ENCODE measurements at places on chromosomes 16 and 17. TPM values are rescaled to one million over a fixed set of nuclear protein-coding genes. Genes with fewer than 3 reads are reported as not detected.
A peak's percentile ranks its signal among the peaks of the same experiment; 100 is the strongest.

TBX6 gene
- 1.4 TPM for polyA plus RNA-seq

DNA sequence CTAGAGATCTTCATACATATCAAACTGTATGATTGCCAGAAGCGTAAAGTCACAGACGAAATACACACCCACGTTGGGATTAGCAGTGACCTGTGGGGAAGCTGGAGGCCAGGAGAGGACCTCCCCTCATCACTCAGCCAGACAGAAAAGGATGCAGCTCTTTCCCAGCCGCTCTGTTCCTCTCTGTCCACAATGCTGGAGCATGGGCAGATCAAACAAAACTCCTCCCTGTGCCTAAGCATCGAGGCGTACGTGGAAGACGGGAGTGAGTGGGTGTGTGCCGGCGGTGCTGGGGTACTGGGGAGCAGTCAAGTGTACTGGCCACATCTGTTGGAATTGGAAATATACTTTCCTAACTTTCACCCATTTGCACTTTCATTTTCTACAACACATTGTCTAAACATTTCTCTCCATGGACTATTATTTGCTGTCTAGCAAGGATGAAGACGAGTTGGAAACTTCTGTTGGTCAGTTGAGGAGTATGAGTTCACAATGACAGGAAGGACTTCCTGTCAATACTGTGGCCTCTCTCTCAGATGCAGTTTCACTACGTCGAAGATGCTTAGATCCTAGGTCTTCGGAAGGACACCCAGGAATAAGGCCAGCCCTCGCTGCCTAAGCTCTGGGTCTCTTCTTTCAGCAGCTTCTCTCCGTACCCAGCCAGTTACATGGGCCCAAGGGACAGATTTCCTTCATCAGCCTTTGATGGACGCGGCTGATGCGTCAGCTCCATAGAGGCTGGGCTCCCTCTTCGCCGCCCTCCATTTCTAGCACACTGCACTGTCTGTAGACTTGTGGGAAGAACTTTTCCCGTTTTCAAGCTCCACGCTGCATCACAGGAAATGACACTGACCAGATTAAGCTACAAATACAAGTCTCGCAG, 30.6 kb upstream of the ENDOV start:
- peaks cover 88% of the 10 kb centered on the region for H3K36me3 ChIP-seq
- H3K27ac ChIP-seq, result no peak overlapping the region
- no peaks in the 10 kb centered on the region for H3K4me1 ChIP-seq
- no peaks in the 10 kb centered on the region for H3K27me3 ChIP-seq
- DNase-seq, result no peak
- H3K4me3 ChIP-seq, result no peak overlapping the region

DNA sequence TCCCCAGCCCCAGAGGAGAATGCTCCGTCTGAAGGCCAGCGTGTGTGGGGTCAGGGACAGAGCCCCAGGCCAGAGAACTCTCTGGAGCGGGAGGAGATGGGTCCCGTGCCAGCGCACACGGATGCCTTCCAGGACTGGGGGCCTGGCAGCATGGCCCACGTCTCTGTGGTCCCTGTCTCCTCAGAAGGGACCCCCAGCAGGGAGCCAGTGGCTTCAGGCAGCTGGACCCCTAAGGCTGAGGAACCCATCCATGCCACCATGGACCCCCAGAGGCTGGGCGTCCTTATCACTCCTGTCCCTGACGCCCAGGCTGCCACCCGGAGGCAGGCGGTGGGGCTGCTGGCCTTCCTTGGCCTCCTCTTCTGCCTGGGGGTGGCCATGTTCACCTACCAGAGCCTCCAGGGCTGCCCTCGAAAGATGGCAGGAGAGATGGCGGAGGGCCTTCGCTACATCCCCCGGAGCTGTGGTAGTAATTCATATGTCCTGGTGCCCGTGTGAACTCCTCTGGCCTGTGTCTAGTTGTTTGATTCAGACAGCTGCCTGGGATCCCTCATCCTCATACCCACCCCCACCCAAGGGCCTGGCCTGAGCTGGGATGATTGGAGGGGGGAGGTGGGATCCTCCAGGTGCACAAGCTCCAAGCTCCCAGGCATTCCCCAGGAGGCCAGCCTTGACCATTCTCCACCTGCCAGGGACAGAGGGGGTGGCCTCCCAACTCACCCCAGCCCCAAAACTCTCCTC, 10.4 kb downstream of the CX3CL1 start:
- H3K27ac ChIP-seq, result peak overlapping the region; percentile 95
- DNase-seq, result no peak
- H3K4me3 ChIP-seq, result no peak overlapping the region

CA4 gene
- polyA plus RNA-seq, result 1.2 TPM

- H3K27ac ChIP-seq, result peak overlapping the region; percentile 96
- no peak overlapping the region for H3K4me3 ChIP-seq
- no peaks in the 10 kb centered on the region for H3K27me3 ChIP-seq
Measured at GRCh38 chr17:10738521-10739258, 8.9 kb upstream of the TMEM220 start.

SLC35G6 gene
- polyA plus RNA-seq, result 0.52 TPM

DNA sequence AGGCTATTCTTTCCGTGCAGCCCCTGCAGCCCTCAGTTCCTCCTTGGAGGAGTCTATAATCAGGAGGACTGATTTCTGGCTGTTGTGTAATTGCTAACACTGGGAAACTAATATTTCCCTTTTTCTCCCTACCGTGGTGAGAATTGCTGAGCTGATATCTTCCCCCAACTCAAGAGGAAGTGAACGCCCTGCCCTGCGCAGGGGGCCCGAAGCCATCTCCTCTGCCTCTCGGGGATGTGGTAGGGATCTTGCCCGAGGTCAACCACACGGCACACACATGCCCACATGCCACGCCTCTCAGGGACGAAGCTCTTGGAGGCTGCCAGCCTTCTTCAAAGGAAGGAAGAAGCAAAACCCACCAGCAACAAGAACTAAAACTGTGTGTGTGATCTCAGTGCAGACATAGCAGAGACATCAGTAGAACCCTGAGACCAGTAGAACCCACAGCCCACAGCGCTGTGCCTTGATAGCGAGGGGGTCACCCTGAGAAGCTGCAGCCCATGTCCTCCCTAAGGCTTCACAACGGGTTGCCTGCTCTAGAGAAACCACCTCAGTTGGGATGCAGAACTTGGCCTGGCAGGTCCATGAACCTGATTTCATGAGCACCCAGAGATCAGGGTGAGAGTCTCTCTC, 8.9 kb upstream of the ULK2 start:
- DNase-seq, result no peak
- no peaks in the 10 kb centered on the region for H3K27me3 ChIP-seq
- H3K27ac ChIP-seq, result no peak overlapping the region
- no peaks in the 10 kb centered on the region for H3K36me3 ChIP-seq
- no peaks in the 10 kb centered on the region for H3K4me1 ChIP-seq
- H3K4me3 ChIP-seq, result no peak overlapping the region

GRCh38 chr16:29848420-29849297, 14.4 kb downstream of the CDIPT start:
- no peak overlapping the region for H3K4me3 ChIP-seq
- DNase-seq, result peak; percentile 57
- H3K4me1 ChIP-seq, result no peaks in the 10 kb centered on the region
- H3K27ac ChIP-seq, result no peak overlapping the region

DNA sequence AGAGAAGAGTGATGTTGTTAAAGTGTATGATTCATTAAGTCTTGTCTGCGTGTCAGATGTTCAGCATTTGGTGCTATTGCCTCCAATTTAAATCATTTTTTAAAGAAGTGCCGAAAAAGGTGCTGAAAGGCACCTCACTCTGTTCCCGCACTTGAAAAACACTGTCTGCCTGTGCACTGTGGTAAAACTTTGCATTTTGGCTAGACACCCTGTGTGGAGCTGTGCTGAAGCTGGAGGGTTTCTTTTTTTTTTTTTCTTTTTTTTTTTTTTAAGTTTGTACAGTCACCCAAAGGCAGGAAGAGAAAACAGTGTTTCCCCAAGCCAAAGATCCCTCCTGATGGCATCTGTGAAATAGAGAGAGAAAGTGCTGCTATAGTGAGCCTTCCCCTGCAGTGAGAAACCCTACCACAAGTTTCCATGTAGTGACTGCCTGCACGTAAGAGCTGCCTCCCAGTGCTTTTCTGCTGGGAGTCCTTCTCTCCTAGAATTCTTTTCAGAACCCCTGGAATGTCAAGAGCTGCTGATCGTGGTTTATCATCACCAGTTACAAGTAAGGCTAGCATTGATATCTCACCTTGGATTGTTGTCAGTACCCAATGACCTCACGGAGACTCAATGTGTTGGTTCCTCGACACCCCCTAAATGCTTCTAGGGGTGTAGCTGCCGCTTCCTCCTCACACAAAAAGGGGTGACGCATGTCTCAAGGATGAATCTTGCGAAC, 116.0 kb upstream of the SOX9 start:
- no peak overlapping the region for H3K4me3 ChIP-seq
- no peak for DNase-seq
- no peaks in the 10 kb centered on the region for H3K27me3 ChIP-seq
- H3K36me3 ChIP-seq, result no peaks in the 10 kb centered on the region
- no peak overlapping the region for H3K27ac ChIP-seq

KRTAP4-16 gene
- not detected for polyA plus RNA-seq

- no peak for DNase-seq
- H3K36me3 ChIP-seq, result no peaks in the 10 kb centered on the region
- no peaks in the 10 kb centered on the region for H3K4me1 ChIP-seq
- H3K27me3 ChIP-seq, result no peaks in the 10 kb centered on the region
Measured at GRCh38 chr16:65624229-65624628, 502.4 kb upstream of the CDH11 start.

GRCh38 chr17:27995554-27995953, 46.9 kb upstream of the NLK start:
- H3K27me3 ChIP-seq, result no peaks in the 10 kb centered on the region
- H3K4me3 ChIP-seq, result no peak overlapping the region
- no peaks in the 10 kb centered on the region for H3K4me1 ChIP-seq
- DNase-seq, result no peak
- no peak overlapping the region for H3K27ac ChIP-seq

PPM1E gene
- 1.2 TPM for polyA plus RNA-seq

DNA sequence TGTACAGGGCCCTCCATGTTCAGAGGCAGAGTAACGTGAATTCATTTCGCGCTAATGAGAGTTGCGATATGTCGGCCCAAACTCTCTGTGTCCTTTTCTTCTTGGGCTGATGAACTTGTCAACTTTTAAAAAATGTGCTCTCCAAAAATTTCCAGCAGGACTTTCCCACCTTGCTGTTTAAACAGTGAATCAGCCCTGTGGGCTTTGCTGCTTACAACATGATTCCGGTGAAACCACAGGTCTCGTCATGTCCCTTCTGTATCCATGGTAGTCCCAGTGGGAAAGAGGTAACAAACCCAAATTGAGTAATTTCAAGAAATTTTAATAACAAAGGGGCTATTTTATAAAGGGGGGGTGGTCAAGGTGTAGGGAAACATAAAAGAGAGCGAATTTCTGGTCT, 612.9 kb downstream of the MAF start:
- no peaks in the 10 kb centered on the region for H3K27me3 ChIP-seq
- H3K27ac ChIP-seq, result no peak overlapping the region
- H3K4me3 ChIP-seq, result no peak overlapping the region
- no peak for DNase-seq

DNA sequence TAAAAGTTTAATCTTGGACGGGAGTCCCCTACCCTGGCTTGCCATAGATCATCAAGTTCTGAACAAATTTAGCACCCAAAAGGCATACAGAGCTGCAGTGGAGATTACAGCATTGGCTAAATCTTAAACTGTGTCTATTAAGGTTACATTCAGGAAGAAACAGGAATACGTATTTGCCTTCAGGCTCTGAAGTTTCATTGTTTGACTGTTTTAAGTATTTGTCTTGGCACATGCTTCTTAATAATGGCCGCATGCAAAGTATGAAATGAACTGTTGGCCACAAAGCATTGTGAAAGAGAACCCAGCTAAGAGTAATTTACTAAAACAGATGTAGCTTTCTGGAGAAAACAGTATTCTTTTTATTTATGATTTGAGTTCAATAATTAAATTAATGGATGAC, 63.9 kb upstream of the CNEP1R1 start:
- no peak overlapping the region for H3K27ac ChIP-seq
- H3K36me3 ChIP-seq, result no peaks in the 10 kb centered on the region
